ENCODE measurements at places on chromosomes 4 and X.

DNA sequence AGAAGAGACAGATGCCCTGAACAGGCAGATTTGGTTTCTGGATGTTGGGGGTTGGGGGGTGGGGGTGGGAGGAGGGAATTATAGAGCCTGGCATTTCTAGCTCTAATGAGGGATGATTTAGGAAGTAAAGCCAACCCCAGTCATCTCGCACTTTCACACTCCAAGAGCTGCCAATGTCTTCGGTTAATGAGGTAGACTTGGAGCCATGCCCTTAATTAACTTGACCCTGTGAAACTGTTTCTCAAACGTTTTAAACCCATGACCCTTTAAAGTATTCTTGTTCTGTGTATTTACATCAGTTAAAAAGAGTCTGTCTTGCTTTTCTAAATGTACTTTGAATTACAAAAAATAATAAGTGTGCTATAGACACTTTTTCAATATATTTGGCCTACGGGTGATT, 466.9 kb downstream of the FAT4 start:
- no peak for DNase-seq

GRCh38 chr4:7195546-7196287, 3.4 kb downstream of the SORCS2 start:
- DNase-seq = no peak

DNA sequence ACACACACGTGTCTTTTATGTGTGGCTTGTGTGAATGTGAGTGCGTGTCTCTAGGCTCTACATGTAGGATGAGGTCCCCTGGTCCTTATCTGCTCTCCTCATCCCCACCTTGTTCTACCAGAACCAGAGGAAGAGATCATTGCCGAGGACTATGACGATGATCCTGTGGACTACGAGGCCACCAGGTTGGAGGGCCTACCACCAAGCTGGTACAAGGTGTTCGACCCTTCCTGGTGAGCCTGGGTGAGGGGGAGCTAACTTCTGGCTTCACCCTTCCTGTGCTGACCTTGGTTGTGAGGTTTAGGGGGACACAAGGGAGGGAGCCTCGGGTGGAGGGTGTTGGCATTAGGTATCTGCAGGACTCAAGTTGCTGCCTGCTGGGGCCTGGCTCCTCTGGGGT, 3.3 kb downstream of the PQBP1 start:
- no peak for DNase-seq

DNA sequence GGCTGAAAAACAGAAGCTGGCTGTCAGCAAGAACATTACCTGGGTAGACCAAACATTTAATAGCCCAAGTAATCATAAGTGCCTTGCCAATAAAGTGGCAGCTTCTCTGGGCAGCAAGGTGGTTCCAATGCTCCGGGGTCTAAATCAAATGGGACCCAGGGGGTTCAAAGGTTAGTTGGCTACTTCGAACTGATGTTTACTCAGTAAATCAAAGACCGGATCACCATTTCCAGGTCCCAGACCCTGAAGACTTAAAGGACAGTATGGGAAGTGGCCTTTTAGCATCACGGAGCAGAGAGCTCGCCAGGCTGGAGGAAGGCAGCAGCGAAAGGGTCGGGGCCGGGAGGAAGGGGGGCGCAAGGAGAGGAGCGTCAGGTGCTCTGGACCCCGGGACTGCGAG, 1.0 kb downstream of the SH3KBP1 start:
- no peak for DNase-seq

GRCh38 chr4:142697320-142697719, 148.8 kb downstream of the INPP4B start:
- DNase-seq = no peak

DNA sequence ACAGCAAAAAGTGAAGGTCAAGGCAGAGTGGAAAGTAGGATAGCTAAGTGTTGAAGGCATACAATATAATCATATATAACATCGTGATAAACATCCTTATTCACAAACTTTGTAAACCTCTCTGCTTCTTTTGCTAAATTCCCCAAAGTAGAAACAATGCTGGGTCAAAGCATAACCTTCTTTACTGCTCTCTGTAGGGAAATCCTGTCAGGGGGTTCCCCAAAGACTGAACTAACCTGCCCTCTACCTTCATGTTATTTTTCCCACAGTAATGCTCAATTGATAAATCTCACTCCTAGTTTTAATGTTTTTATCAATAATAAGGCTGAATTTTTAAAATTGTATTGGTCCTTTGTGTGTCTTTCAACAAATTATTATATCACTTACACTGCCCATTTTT, 55.7 kb downstream of the DCHS2 start:
- no peak for DNase-seq

DNA sequence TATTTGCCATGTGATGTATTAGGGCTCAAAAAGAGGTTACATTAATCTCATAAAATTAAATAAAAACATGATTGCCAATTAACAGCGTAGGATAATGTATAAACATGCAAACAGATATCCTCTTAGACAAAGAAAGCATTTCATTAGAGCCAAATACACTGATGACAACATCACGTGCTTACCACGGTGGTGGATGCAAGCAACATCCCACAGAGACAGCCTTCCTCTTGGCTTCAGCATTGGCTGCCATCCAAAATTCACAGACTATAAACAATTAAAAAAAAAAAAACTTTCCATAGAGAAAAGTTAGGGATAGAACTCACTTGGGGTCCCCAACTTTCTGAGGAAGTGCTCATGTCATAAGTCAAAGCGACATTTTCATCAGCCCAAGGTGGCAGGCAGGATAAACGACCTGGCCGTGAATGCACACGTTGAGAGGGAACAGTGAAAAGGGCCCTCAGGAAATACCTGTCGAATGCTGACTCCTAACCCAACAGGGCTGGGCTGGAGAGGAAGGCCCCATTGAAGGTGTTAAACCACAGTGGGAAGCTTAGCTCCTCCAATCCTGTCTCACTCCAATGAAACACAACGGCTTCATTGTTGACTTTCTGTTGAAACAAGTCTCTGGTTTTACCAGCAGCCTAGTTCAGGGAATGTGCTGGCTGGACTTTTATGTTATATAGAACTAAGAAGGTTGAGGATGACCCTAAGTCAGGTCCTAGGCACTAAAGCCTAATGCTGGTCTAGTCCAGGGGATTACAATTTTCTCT, 48.4 kb downstream of the IDS start:
- DNase-seq = no peak

DNA sequence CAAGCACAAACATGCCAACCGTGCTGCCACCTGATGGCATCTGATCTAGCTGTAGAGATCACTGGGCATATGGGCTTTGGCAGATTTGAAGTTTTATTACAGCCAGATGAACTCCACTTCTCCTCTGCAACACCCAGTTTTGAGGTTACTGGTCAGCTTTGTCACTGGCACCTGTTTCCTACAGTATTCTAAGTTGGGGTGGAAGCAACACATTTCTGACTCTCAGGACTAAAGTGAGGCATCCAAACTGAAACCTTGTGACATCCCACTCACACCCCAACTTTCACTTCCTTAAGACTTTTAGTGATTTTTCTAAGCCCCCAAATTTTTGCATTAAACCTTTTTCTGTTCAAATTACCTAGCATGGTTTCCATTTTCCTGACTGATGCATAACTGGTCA, 115.1 kb upstream of the PCDH18 start:
- no peak for DNase-seq

DNA sequence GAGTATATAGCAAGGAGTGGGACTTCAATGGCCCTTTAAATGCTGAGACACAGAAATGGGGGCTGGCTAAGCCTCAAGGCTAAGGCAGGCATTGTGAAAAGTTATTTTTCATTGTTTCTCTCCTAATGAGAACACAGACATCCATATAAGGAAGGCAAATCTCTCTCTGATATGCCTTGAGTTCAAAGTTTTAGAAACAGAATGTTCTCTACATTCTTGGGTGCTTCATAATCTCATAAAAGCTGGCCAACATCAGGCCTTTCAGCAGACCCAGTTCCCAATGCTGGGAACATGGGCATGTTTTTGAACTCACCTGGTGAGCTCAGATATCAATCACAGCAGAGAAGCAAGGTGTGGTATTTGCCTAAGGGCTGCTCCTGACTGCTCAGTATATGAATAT, 19.4 kb upstream of the RAB40A start:
- DNase-seq = no peak

- DNase-seq = no peak
Observed at GRCh38 chr4:117455088-117455487, 369.7 kb upstream of the TRAM1L1 start.

- no peak for DNase-seq
Observed at GRCh38 chr4:7970361-7970946, 30.8 kb upstream of the AFAP1 start.

DNA sequence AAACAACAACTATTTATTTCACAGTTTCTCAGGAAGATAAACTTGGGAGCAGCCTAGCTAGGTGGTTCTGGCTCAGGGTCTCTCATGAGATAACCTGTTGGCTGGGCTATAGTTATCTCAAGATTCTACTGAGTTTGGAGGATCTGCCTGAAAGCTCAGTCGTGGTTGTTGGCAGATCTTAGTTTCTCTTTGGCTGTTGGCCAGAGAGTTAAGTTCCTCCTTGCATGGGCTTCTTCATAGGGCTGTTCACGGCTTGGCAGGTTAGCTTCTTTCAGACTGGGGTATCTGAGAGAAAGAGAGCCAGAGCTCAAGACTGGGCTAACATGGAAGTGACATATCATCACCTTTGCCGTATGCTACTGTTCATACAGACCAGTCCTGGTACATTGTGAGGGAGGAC, 28.7 kb downstream of the SEC24B start:
- no peak for DNase-seq

DNA sequence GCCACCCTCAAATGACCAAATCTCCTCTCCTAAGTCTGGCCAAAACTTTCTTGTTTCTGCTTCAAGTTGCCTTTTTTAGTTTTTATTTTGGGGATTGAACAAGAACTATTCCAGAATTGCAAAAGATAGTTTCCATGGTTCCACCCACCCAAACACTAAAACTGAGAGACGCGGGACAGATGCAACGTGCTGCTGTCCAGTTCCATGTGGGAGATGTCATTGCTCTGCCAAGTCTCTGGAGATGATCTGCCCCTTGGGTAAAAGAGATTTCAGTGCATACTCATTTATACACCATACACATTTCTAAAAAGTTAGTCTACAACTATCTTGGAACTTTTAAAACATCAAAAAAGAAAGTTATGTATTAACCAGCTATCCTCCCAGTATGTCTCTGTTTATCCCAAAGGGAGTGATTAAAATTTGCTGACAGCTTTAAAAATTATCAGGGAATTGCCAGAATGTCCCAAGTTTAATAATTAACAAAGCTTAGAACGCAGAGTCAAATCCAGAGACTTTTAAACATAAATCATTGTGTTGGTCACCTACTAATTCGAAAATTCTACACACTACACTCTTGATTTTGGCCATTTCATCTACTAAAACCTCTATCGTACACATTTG, 3.2 kb downstream of the MAOB start:
- no peak for DNase-seq

DNA sequence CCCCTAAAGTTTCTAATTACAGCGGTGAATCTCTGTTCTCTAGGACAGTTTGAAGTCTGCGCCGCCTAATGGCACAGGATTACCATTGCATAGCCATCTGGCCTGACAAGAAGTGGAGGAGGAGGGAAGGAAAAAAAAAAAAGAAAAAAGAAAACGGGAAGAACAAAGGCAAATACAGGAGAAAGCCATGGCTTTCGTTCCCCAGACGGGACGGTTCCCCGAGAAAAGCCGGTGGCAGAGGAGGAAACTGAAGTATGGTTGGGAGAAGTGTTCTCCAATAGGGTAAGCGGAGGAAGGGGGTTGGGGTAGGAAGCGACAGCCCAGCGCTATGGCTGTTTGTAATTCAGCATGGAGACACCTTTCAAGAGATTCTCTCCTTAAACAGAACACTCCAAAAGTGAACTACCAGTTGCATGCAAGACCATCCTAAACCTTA, 80.8 kb downstream of the HMGN5 start:
- peak; percentile 39 for DNase-seq

Measured in stimulated activated naive CD8-positive, alpha-beta T cell treated with anti-CD3 and anti-CD28 coated beads, Interleukin-15, amount 100 ng/mL, for 72 hours (primary cell).